ENCODE measurements at places on chromosomes 6 and 20.

GRCh38 chr20:12592756-12593155 is 416.0 kb upstream of the SPTLC3 start:
- DNase-seq, result no peak

DNA sequence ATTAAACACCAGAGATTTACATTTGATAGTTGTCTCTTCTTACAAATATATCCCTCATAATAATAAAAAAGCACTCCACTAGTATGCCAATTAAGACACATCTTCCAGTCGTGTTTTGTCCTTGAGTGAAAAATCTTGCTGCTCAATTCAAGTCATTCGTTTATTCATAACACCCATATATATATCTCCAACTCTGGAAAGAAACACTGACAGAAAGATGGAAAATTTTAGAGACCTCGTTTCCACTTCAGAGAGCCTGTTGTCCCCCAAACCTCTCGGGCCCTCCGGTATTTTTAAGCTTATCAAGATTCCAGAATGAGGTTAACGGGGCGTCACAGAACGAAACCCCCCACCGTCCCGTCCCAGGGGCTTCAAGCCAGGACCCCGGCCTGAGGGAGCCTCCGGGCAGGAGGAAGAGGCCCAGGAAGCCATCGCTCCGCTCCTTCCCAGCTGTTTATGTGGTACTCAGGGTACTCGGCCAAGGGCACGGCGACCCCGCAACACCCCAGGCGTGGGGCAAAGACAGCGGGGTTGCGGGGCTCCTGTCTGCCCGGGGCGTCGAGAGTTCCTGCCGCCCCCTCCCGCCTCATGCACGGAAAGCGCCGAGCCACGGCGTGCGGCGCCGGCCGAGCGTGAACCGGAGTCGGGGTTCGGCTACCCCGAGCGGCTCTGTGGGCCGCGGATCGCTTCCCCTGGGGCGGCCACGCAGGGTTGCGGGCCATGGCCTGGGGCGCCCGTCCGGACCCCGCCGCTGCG is 623 bp upstream of the SNX9 start:
- no peak for DNase-seq

DNA sequence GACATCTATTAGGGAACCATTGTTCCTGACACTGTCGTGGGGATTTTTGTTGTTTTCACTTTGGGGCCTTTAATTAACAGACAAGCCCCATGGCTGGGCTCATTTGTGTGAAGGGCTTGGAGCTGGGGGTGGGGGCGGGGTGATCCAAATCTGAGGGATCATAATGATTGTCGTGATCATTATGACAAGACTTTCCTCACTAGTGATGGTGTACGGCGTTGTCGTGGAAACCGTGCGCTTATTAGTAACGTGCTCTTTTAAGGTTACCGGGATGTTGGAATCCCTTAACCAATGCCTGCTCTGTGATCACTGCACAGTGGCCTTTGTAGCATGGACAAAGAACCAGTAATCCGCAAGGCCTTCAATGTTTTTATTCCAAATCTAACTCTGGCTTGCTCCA is 18.6 kb downstream of the PDYN start:
- no peak for DNase-seq

DNA sequence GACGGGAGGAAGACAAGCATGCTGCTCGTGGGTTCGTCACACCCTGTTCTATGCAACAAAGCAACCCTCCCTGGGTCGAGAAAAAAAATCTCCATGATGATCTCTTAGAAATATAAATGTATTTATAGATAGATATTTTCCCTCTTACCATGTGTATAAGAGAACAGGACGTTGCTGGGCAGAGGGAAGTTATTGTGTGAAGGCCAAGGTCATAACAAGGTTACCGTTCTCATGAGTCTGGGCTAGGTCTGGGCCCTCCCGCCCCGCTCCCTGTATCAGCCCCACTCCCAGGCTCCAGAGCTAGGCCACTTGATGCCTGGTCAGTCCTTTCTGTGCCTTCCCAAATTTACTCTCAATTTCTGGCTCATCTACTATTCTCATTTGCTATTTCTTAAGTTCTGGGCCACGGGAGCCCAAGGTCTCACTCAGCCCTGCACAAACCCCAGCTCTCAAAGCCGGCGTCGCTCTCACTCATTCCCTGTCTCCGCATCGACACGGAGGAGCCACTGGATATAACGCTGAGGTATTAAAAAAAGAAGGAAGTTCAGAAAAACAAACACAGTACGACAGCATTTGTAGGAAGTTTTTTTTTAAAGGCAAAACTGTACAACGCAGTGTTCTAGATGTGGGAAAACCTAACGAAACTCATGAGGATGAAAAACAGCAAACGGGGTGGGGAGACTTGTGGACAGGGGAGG is 96.8 kb downstream of the PSMG4 start:
- no peak for DNase-seq

GRCh38 chr20:8535403-8536261 is 403.6 kb downstream of the PLCB1 start:
- no peak for DNase-seq

Measured in GM12864 (cell line).